ENCODE measurements at places on chromosomes 7 and 10. TPM values are rescaled to one million over a fixed set of nuclear protein-coding genes. Genes with fewer than 3 reads are reported as not detected.

RPEL1 gene
- total RNA-seq = not detected

LIPN gene
- total RNA-seq = not detected

SORCS3 gene
- 3.4 TPM for total RNA-seq

RTKN2 gene
- total RNA-seq = 27.5 TPM

GPR15LG gene
- total RNA-seq = not detected

DNA sequence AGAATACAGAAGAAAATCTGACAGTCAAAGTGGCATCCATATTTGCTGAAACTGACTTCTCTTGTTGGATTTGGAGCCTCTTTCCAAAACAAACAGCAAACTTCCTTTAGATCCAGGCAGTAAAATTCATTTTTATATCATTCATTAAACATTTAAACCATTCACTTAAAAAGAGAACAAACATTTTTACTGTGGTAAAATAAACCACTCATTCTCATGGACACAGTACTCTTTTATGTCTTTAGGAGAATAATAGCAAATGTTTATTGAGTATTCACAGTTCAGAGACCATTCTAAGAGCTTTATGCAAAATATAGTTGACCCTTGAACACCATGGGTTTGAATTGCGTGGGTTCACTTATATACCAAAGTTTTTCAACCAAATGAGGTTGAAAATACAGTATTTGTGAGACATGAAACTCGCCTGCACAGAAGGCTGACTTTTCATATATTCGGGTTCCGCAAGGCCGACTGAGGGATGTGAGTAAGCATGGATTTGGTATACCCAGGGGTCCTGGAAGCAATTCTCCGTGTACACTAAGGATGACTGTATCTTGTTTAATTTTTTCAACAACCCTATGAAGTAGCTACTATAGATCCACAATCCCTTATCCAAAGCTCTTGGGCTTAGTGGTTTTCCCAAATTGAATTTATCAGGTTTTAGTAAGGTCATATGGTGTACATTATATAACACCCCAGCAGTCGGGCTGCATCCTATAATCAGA is 49.1 kb downstream of the ATXN7L1 start:
- H3K4me1 ChIP-seq = peaks cover 17% of the 10 kb centered on the region
- no peak overlapping the region for H3K27ac ChIP-seq
- no peaks in the 10 kb centered on the region for H3K27me3 ChIP-seq
- DNase-seq = no peak
- H3K36me3 ChIP-seq = peaks cover 5% of the 10 kb centered on the region
- H3K4me3 ChIP-seq = no peak overlapping the region

DNA sequence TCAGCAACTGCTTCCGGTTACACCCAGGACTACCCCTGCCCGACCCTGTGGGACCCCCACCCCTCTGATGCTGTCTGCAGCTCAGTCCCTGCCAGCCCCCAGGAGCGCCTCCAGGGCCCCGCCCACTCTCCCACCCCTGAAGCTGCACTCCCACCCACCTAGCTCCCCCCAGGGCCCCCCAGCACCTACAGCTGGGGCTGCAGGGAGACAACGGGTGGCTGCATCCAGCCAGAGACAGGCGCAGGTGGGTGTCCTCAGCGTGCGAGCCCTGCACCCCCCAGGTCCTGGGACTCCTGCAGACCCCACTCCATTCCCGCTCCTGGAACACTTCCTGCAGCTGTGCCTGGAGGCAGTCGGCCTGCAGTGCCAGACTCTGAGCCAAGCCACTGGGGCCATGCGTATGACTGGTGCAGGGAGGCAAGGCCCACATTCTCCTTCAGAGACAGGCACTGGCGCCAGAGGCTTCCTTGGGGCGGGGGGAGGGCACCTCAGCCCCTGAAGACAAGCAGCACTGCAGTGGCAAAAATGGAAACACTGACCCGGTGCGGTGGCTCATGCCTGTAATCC is 6.1 kb downstream of the CYP2W1 start:
- H3K36me3 ChIP-seq = no peaks in the 10 kb centered on the region
- H3K27me3 ChIP-seq = peaks cover 10% of the 10 kb centered on the region
- peaks cover 7% of the 10 kb centered on the region for H3K4me1 ChIP-seq
- no peak overlapping the region for H3K27ac ChIP-seq

DNA sequence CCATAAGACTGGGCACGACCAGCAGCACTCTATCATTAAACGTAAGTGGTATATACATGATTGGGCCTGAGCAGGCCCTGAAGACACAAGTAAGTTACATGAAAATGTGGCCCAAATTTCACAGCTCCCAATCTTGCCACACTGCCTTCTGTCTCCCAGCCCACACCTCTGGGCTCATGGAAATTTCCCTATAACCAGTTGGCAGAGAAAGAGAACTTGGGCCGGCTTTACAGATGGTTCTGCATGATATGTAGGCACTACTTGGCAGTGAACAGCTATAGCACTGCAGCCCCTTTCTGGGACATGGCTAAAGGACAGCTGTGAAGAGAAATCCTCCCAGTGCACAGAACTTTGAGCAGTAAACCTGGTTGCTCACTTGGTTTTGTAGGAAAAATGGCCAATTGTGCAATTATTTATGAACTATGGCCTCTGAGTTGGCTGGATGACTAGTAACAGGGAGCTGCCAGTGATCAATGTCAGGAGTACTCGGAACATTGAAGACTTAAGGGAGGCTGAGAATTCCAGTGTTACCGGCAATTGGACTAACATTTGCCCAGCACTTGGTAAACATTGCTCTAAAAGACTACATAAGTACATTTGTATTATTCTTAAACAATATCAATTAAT is 1006.6 kb upstream of the LRRN3 start:
- H3K27ac ChIP-seq = no peak overlapping the region
- no peaks in the 10 kb centered on the region for H3K36me3 ChIP-seq
- H3K4me1 ChIP-seq = no peaks in the 10 kb centered on the region

DNA sequence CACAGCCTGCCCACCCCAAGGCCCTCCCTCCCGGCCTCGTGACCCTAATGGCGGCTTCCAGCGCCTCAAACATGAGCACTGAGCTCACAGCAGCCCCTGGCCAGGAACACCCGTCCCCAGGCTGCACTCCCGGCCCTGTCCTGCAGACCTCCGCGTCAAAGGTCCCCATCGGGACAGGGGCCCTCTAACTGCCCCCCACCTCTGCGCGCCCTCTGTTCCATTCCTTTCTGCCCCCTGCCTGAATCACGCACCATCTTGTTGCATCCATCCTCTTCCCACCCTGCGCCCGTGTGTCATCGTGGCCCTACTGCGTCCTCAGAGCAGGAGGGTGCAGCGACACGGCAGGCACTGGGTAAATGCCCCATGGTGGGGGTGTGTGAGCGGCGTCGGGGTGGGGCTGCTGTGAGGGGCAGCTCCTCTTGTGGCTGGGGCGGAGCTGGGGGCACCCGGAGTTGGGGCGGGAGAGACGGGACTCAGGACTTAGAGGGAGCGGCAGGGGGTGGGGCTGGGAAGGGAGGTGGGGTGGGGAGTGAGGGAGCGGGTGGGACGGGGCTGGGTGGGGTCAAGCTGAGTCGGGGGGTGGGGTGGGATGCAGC is 13.4 kb downstream of the SLC29A4 start:
- peaks cover 7% of the 10 kb centered on the region for H3K4me1 ChIP-seq
- DNase-seq = no peak
- H3K36me3 ChIP-seq = peaks cover 17% of the 10 kb centered on the region
- H3K27me3 ChIP-seq = no peaks in the 10 kb centered on the region
- no peak overlapping the region for H3K4me3 ChIP-seq

DNA sequence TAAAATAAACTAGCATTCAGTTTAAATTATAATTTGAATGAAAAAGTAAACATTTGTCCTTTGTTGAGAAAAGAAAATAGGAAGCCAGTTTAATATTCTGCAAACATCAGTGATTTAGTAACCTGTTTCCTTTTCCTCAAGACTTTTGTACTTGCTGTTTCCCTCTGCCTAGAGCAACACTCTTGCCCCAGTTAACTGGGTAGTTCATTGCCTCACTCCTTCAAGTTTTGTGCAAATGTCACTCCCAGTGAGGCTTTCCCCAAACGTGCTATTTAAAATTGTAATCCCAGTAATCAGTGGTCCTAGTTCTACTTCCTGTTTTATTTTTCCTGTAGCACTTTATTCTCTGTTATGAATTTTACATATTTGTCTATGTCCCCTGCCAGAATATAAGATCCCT is 23.8 kb downstream of the DLD start:
- H3K27me3 ChIP-seq = no peaks in the 10 kb centered on the region
- H3K4me3 ChIP-seq = no peak overlapping the region
- no peak for DNase-seq

- H3K27ac ChIP-seq = no peak overlapping the region
- peaks cover 5% of the 10 kb centered on the region for H3K4me1 ChIP-seq
- no peaks in the 10 kb centered on the region for H3K36me3 ChIP-seq
- DNase-seq = no peak
- H3K4me3 ChIP-seq = no peak overlapping the region
Observed at GRCh38 chr10:106467506-106467905, 697.0 kb downstream of the SORCS1 start.

DNA sequence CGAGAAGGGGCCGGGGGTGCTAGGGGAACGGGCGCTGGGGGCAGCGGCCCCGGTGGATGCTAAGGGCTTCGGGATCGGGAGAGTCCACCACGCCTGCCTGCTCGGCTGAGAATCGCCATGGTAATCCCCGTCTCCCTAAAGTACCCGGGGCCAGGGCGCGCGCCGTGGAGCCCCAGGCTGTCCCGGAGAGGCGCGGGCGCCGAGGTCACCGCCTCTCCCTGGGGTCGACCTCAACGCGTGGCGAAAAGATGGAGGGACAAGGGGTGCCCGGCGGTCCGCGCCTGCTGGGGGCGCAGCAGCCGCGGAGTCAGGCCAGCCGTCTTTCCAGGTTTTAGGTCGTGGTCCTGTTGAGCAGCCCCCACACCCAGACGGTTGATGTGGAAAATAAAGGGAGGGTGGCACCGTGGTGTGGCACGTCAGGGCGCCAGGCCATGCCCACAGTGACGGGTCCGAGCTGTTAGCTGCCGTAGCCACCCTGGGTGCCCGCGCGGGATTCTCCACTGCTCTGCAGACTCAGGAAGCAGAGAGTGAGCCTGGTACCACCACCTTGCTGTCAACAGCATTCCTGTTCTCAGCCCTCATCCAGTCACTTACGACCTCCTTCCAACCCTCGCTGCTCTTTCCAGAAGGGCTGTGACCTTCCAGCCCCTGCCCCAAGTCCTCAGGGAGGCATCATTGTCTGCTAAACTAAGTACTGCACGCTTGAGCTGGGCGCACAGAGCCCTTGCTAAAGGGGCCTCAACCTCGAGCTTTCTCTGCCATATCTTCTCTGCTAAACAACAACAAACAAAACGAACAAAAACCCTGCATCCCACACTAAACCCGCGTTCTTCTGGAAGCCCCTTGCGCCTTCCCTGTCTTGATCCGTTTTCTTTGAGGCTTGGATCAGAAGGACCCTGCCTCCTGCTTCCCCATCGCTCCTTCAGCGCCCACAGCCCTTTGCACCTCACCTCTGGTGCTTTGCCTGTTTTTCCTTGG is 666 bp downstream of the SMKR1 start:
- H3K27me3 ChIP-seq = peaks cover 15% of the 10 kb centered on the region
- peak overlapping the region; percentile 88 for H3K4me3 ChIP-seq
- H3K4me1 ChIP-seq = peaks cover 6% of the 10 kb centered on the region
- H3K27ac ChIP-seq = no peak overlapping the region
- DNase-seq = peak; percentile 15
- H3K36me3 ChIP-seq = no peaks in the 10 kb centered on the region

GRCh38 chr10:78053211-78053868 is 19.7 kb downstream of the RPS24 start:
- no peak for DNase-seq
- peaks cover 5% of the 10 kb centered on the region for H3K4me1 ChIP-seq
- no peaks in the 10 kb centered on the region for H3K27me3 ChIP-seq

GRCh38 chr10:119353421-119353820 is 146.1 kb downstream of the GRK5 start:
- H3K4me3 ChIP-seq = no peak overlapping the region
- H3K27ac ChIP-seq = no peak overlapping the region
- H3K27me3 ChIP-seq = no peaks in the 10 kb centered on the region
- no peak for DNase-seq
- peaks cover 4% of the 10 kb centered on the region for H3K4me1 ChIP-seq

GRCh38 chr7:154775681-154776080 is 227.2 kb downstream of the PAXIP1 start:
- no peak overlapping the region for H3K4me3 ChIP-seq
- H3K27me3 ChIP-seq = peaks cover 62% of the 10 kb centered on the region
- peaks cover 5% of the 10 kb centered on the region for H3K36me3 ChIP-seq
- H3K4me1 ChIP-seq = no peaks in the 10 kb centered on the region
- no peak for DNase-seq
- H3K27ac ChIP-seq = no peak overlapping the region

DNA sequence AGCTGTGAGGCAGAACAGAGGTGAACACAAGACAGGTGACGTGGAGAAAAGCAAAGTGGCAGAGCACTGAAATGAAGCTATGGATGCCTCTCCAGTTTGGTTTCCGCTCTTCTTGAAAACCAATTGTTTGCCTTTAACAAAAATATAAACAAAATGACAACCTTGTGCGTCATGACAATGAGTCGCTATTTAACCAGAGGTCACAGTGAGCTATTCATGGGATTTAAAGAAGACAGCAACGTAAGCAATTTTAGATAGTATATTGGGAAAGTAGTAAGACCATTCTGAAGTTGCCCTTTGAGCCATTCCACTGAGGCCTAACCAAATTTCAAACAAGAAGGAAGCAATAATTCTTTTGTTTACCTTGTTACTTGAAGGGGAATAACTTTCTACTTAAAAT is 15.2 kb upstream of the LRRTM3 start:
- no peaks in the 10 kb centered on the region for H3K4me1 ChIP-seq
- no peak overlapping the region for H3K27ac ChIP-seq
- H3K4me3 ChIP-seq = no peak overlapping the region
- DNase-seq = no peak
- H3K36me3 ChIP-seq = no peaks in the 10 kb centered on the region

GRCh38 chr10:61627266-61627665 is 35.5 kb upstream of the CABCOCO1 start:
- peaks cover 40% of the 10 kb centered on the region for H3K4me1 ChIP-seq
- H3K27me3 ChIP-seq = peaks cover 22% of the 10 kb centered on the region
- H3K4me3 ChIP-seq = no peak overlapping the region
- no peak overlapping the region for H3K27ac ChIP-seq

DNA sequence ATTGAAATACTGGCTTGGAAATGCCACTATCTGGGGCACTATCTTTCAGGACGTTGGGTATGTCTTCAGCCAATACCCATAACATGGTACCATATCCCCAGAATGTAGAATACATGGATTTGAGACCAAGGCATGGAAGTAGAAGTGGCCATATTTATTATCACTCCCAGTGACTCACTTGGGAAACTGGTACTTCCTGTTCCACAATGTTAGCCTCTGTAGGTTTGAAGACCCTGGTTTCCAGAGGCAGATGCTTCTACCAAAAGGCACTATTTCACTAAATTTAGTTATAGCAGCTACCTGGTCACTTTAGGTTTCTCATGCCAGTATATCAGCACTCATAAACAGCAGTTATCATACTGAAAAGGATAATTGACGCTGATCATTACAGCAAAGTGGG is 184.2 kb downstream of the CCDC71L start:
- no peak overlapping the region for H3K27ac ChIP-seq
- no peak for DNase-seq
- H3K27me3 ChIP-seq = no peaks in the 10 kb centered on the region
- H3K36me3 ChIP-seq = no peaks in the 10 kb centered on the region
- no peak overlapping the region for H3K4me3 ChIP-seq
- no peaks in the 10 kb centered on the region for H3K4me1 ChIP-seq

GRCh38 chr10:71077796-71078453 is 134.4 kb upstream of the UNC5B start:
- H3K27ac ChIP-seq = no peak overlapping the region
- no peak overlapping the region for H3K4me3 ChIP-seq
- no peaks in the 10 kb centered on the region for H3K36me3 ChIP-seq
- no peak for DNase-seq

GRCh38 chr10:5467207-5467535 is 32.2 kb downstream of the CALML5 start:
- no peak overlapping the region for H3K27ac ChIP-seq
- H3K36me3 ChIP-seq = peaks cover 22% of the 10 kb centered on the region
- H3K4me3 ChIP-seq = no peak overlapping the region
- no peak for DNase-seq

All from neural crest cell (in vitro differentiated cells).